ENCODE measurements at places on chromosomes 13 and 19. TPM values are rescaled to one million over a fixed set of nuclear protein-coding genes. Genes with fewer than 3 reads are reported as not detected.

Gene AP3D1
- 85.7 TPM for total RNA-seq

Gene RASIP1
- total RNA-seq: 0.43 TPM

Gene LSR
- total RNA-seq: 10.1 TPM

Gene FCER2
- total RNA-seq: not detected

Gene GPR183
- not detected for total RNA-seq

Gene SLC7A10
- total RNA-seq: not detected

Measured in A549 treated with CpdA at 1 μM for 4 hours (cell line).